ENCODE measurements at places on chromosomes 2 and 18.
A peak's percentile ranks its signal among the peaks of the same experiment; 100 is the strongest.

- no peak for DNase-seq
These were observed 381.0 kb downstream of the MEIS1 start for GRCh38 chr2:66815886-66816285.

DNA sequence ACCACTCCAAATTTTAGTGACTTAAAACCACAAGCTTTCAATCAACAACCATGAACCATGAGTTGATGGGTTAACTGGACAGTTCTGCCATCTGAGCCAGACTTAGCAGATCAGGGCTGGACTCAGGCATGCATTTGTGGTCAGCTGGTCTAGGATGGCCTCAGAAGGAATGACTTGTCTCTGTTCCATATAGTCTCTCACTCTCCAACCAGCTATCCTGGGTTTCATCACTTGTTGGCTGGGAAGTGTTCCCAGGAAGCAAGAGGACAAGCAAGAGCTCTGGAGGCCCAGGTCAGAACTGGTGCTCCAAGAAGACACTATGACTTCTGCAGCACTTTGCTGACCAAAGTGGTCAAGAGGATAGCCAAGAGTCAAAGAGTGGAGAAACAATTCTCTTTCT lies 17.5 kb upstream of the MAP3K20 start:
- peak; percentile 70 for DNase-seq

DNA sequence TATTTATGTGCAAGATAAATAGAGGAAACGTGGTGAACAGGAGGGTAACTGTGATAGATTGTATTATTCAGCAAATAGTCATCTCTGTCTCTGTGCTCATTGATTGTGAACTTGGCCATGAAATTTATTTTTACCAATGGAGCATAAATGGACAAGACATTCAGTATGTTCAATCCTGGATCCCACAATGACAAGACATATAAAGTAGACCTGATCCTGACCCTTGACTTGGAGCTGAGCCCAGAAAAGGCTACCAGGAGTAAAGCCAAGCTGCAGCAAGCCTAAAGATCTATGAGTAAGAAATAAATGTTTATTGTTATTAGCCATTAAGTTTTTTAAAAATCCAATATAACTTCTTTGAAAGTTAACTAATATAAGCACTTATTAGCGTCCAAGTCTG lies 531.2 kb downstream of the PIK3C3 start:
- no peak for DNase-seq

GRCh38 chr2:16059393-16060016 lies 119.2 kb downstream of the MYCN start:
- DNase-seq, result no peak

- DNase-seq, result no peak
These were observed 29.8 kb upstream of the KDM3A start for GRCh38 chr2:86411396-86411795.

DNA sequence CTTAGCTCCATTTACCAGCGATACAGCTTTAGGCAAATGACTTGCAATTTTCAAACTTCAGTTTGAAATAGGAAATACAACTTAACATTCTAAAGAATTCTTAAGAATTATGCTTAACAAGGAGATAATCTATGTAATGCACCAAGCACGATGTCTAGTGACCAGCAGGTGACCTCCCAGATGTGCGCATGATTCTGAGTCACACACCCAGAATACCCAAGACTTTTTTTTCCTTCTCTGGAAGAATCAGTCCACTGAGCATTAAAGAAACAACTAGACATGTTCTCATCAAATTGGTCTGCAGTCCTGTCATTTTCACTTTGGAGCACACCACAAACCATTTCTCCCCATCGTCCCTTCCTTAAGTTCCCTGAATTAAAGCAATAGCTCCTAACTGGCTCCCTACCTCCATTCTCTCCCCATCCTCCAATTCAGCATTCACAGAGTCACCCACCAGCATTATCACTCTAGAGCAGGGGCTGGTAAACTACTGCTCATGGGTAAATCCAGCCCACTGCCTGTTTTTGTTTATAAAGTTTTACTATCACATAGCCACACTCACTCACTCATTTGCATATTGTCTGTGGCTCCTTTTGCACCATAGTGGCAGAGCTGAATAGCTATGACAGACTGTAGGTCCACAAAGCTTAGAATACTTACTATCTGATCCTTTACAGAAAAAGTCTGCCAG lies 13.2 kb downstream of the EVA1A start:
- peak; percentile 44 for DNase-seq

DNA sequence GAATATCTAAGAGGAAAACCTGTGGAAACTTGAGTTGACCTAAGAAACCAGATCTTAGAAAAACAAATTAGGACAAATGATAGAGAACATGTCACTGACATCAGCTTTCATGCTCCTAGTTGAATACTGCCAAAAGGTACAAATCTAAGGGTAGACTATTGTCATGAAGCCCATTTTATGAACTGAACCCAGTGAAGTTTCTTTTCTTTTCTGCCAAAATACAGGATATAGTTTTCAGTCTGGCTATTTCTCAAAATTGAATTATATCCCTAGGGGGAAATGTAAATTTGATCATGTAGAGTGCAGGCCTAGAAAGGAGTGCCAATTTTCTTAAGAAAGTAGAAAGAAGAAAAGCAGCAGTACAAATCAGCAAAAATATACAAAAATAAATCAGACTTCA lies 46.6 kb downstream of the FSIP2 start:
- DNase-seq, result no peak

DNA sequence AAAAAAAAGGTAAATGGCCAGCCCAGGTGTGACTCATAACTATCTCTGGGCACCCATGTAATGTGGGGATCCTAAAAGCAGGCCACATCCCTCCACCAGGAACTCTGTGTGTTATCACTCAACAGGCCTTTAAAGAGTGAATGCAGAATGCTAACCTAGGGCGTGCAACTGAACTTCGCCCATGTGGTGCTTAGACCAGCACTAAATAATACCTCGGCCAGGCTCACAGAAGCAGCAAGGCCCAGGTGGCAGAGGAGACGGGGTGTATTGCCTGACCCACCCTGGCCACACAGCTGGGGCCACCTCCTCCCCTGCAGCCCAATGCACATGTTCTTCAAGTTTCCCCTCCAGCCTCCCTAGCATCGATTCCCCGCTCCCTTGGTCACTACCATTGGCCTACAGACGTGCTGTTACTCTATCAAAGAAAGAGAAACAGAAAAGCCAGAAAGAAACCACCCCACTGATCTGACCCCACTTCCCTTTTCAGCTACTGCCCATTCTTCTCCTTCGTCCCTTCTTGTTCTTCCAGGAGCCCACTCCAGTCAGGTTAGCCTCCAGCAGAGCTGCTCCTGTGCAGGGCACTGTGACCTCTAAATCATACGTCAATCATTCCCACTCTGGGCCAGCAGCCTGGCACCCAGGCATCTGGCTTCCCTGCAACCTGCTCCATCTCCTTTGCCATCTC lies 22.0 kb downstream of the FAM178B start:
- no peak for DNase-seq

GRCh38 chr2:41853427-41854191 lies 194.2 kb upstream of the PKDCC start:
- DNase-seq, result peak; percentile 70

- peak; percentile 96 for DNase-seq
These were observed at the start of gene MTERF4 for GRCh38 chr2:241102239-241102803. Gene MTERF4, minus strand, starts transcription at chr2:241102287. Its CDS starts 14 bp downstream, at chr2:241102273.

GRCh38 chr2:167686691-167687090 lies 560.7 kb downstream of the STK39 start:
- DNase-seq, result no peak

DNA sequence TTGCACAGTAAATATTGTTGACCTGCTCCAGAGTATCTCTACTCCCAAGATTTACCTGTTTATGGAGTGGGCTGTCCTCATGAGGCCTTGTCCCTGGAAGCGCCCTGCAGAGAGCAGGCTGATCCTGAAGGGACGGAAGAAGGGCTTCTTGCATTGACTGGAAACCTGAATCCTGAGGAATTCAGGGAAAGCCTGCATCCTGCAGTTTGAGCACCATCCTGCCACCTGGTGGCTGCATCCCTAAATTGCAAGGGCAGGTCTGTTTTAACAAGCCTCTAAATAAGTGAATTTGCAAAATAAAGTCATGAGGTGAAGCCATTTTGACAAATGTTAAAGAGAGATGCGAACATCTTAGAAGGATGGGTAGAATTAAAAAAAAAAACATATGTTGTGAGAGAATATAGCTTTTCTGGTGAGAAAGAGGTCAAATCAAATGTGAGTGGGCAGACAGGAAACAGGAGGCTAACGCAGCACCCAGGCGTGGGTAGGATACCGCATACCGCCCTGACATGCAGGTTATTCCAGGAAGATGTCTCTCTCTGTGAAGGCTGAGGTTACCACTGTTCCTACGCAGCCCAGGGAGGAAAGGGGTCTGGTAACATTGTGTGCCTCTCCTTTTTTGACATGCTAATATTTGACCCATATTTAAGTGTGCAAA lies 754.9 kb downstream of the RNF144A start:
- DNase-seq, result no peak

GRCh38 chr2:1226766-1227165 lies 186.5 kb upstream of the TPO start:
- no peak for DNase-seq

DNA sequence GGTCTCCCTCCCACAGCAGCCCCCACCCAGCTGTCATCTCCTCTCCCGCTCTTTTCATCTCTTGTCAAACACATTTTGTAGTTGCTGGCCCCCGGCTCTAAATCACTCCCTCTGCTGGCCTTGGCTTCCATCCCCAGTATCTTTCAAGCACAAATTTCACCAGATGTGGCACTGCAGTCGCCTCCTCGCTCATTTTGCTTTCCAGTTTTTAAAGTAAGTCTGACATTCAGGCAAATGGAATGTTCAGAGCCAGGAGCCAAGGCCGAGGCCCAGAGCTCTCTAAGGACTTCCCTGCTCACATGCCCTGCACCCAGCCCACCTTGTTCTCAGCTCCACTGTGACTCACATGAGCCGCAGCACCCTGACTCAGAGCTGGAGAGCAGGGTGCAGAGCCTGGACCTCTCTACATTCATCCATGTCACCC lies 158.4 kb downstream of the GALNT14 start:
- peak; percentile 84 for DNase-seq

DNA sequence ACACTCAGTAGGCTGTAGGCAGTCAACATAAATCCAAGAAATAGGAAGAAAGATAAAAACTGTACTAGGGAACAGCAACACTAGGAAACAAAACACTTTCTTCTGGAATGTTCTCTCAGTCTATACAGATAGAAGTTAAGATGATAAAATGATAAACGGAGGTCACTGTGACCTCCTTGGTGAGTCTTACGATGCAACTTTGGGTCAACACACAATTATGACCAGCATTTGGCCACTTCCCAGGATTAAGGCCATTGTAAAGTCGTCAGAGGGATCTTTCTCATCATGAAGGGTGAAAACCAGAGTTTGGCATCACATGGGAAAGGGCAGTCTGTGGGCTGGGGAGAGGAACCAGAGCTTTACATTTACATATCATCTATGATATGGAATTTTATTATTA lies 33.4 kb downstream of the LAMA3 start:
- no peak for DNase-seq

DNA sequence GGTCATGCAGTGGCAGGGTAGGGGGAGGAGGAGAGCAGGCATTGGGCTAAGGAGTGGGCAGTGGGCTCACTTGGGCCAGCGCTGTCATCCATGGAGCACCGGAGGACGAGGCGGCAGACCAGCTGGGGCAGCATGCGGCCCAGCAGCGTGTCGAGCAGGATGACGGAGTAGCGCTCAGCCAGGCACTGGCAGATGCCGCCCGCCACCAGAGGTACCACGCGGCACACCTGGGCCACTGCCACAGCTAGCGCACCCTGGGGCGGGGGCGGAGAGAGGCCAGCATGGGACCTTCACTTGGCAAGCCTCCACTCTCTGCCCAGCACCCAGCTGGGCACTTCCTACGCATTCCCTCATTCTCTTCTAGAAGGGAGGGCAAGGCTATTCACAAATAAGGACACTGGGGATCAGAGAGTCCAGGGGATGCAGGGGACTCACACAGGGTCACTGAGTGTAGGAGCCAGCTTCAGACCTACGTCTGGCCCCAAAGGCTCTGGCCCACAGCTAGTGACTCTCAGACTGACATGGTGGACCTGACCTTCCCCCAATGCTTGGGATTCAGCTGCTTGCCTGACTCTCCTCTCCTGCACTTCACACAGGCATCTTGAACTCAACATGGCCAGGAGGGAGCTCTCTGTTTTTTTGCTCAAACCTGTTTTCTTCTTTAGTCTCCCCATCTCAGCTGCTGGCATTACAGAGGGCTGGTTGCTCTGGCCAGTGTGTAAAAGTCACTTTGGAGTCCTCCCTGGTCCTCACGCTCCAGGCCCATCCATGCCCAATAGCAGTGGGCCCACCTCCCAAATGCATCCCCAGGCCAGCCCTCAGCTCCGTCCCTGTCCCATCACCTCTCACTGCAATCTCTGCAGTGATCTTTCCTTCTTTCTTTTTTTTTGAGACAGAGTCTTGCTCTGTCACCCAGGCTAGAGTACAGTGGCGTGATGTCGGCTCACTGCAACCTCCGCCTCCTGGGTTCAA lies 4.1 kb downstream of the SFTPB start:
- DNase-seq, result peak; percentile 4

DNA sequence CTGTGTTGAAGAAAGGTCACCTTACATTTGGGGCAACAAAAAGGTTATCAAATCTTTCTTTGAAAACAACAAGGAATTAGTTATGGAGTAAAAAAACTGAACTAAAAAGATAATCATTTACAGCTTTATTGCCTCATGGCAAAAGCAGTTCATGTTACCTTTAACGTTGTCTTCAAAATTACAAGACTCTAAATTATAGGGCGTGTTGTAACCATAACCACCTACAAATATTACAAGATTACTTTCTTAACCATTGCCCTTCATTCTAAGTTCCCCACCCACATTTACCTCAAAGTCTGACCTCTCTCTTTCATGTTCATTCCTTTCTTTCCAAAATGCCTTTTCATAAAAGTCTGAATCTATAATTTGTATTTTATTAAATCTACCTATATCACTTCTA lies 74.6 kb upstream of the LRATD1 start:
- DNase-seq, result no peak

DNA sequence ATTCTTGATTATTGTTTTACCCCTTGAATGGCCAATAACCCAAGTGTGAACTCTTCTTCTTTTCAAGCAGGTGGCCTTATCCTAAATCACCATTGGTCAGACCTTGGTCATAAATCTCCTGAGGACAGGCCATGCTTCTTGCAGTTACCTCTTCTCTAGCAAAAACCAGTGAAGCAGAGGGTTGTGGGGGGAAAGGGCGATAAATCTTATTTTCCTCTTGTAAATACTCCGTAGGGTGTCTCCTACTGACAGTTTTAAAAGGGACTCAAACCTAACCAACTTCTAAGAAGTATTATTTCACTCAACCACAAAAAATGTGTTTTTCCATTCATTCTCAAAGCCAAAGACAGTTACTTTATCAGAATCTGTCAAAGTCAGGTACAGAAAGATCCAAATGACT lies 168.1 kb upstream of the RMP24 start:
- DNase-seq, result no peak

- DNase-seq, result peak; percentile 16
These were observed 75.4 kb upstream of the HNMT start for GRCh38 chr2:137888845-137889244.

GRCh38 chr2:11132036-11132671 lies 23.1 kb upstream of the SLC66A3 start:
- DNase-seq, result no peak

DNA sequence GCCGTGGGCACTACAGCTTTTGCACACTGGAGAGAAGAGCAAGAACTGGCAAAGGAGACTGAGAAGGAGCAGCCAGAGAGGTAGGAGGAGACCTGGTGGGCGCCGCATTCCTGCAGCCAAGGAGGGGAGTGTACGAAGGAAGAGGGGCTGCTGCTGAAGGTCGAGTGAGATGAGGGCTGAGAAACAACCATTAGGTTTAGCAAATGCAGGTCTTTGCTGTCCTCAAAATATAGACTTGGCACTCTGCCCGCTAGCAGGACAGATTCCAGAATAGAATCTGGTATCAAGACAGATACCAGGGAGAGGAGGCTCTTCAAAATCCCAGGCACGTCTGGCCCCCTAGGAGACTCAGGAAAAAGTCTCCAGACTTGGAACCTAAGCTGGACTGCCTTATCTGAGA lies 83.0 kb downstream of the TGOLN2 start:
- no peak for DNase-seq

All from GM03348 (cell line).